ENCODE measurements at places on chromosomes 5 and 9.

DNA sequence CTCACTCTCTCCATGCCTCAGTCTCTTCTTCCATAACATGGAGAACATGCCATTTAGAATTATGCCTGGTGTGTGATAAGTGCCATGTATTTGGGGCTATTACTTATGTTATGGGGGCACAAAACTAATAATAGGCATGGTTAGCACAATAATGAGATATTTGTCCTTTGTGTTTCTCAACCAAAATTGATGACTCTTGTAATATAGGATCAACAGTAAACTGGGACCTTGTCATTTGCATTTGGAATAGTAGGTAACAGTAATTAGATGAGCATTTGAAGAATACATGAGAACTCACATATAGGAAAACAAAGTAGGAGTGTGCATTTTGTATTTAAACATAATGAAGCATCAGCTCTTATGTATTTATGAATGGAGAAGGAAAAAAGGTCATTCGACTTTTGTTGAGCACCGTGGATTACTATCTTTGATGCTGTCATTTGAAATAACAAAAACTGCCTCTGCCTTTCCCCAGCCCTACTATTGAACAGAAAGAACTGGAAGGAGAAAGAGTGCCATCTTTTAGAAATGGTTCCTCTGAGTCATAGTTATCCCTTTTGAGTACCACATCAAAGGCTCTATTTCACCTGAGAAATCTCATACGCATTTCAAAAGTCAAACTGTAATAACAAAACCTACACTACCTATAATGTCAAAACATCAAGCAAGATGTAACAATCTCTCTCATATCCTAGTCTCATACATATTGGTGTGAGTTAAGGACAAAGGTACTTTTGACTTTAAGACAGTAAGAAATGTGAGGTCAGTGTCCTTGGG is 655.2 kb downstream of the PDE4D start:
- DNase-seq: no peak

GRCh38 chr9:124752967-124753366 is 18.1 kb downstream of the NR6A1 start:
- no peak for DNase-seq

DNA sequence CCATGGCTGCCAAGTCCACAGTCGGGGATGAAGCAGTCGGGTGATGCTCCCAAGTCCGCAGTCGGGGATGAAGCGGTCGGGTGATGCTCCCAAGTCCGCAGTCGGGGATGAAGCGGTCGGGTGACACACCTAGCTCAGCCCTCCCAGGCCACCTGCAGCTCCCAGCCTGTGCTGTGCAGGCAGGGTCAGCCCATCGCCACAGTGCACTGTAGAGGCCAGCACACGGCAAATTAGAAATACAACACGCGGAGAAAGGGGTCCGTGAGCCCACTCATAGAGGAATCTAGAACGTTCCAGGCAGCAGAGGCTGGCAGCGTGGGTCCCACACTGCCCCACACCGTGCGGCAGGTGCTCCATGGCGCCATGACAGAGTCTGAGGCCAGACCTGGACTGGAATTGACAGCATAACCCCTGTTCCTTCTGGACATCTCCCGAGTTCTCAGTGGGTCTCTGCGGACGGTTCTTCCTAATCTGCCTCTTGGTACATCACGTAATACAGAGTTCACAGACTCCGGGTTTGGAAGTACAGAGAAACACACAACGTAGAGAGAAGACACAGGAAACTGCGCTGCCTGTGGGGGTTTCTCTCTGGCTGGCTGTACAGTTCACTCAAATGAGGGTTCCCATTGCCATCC is 7.7 kb upstream of the EXOC3 start:
- no peak for DNase-seq

- DNase-seq: no peak
These were observed 395.2 kb upstream of the KIF2A start for GRCh38 chr5:61910771-61911170.

DNA sequence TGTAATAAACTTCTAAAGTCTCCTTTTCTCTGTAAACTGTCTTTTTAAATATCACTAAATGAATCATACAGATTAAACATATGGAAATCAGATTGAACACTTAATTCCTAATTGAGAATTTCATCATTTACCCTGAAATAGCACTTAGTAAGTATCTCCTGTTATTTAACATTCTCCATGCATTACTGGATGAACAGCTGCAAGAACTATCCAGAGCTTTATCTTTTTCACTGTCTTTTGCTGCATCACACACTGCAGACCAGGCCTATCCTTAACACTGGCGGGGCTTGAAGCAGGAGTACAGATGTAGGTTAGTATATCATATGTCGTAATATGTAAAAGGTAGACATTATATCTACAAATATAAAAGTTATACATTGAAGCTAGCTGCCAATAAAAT is 108.7 kb upstream of the EFNA5 start:
- DNase-seq: no peak

DNA sequence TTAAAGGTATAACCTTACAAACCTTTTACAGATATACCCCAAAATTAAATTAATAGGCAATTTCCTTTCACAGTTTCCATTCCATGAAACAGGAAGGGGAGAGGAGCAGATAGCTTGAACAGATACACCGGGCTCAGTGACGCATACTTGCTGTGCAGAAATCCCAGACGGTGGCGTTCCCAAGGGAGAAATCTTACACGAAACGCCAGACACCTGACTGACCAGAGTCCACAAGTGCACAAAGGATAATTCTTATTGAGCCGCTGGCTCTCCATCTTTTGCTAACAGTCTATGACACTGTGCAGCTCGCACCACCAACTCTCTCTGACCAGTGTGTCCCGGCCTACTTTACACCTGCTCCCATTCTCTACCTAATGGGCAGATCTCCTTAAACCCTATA is 37.4 kb downstream of the PTCH1 start:
- no peak for DNase-seq

DNA sequence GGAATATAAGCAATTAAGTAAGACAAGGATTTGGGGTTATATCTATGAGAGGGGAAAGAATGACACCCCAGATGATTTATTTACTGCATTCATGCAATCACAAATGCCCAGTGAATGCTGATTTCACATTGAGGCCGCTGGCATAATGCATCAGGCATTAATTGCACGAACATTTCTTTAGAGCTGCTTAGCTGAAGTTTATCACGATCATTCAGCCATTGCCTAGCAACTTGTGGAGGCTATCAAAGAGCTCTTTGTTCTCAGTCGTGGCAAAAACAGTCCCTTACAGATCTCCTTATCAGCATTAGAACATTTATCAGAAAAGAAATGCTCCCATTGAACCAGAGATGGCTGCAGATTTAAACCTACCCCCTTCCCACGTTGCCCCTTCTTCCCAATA is 88.7 kb upstream of the PRRC1 start:
- DNase-seq: no peak

GRCh38 chr5:180575571-180575970 is 15.7 kb downstream of the SCGB3A1 start:
- no peak for DNase-seq

DNA sequence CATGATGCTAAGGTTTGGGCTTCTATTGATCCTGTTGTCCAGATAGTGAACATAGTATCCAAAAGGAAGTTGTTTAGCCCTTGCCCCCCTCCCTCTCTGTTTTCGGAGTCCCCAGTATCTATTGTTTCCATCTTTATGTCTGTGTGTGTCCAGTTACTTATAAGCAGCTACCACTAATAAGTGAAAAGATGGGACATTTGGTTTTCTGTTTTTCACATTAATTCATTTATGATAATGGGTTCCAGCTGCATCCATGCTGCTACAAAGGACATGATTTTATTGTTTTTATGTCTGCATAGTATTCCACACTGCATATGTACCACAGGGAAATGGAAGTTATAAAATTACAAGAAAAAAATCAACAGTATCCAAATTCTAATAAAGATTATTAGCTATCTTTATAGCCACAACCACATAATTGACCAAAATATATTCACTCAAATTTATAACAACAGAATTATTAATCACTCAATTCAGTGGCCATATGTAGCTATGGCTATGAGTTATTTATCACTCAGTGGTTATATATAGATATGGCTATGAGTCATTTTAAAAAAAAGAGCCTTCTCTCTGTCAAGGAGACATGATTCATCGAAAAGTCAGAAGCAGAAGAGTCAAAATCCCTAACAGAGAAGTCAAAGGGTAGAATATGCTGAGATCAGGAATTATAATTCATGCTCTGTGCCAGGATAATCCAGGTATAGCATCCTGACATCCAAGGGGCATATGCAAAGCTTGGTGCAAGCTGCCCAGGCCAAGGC is 367.5 kb downstream of the DEPDC1B start:
- DNase-seq: no peak

DNA sequence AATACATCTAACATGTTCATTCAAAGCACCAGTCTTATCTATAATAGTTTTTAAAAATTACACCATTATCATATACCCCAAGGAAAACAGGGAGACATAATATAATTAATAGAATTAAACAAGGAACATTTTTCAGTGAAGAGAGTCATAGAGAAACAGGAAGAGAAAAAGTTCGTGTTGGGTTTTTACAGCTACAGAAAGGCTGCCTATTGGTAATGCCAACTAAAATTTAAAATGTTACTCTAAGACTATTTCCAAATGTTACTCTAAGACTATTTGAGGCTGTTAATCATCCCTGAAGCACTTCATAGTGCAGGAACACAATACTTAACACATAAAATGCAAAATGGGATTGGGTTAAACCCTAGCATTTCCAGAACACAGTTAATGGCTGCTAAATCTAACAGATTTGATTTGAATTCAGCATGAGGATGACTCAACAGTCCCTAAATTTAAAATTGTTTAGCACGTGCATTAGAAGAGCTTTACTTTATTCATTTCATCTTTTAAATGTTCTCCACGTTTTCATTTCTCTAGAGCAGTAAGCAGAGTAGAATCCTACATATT is 54.5 kb downstream of the OXCT1 start:
- no peak for DNase-seq
